Psoas muscle (tissue), 8 donors: ENCODE measurements at places on chromosomes 1 and 21. TPM values are rescaled to one million over a fixed set of nuclear protein-coding genes. Genes with fewer than 3 reads are reported as not detected.

The YRDC gene
- 12.5 TPM for total RNA-seq

DNA sequence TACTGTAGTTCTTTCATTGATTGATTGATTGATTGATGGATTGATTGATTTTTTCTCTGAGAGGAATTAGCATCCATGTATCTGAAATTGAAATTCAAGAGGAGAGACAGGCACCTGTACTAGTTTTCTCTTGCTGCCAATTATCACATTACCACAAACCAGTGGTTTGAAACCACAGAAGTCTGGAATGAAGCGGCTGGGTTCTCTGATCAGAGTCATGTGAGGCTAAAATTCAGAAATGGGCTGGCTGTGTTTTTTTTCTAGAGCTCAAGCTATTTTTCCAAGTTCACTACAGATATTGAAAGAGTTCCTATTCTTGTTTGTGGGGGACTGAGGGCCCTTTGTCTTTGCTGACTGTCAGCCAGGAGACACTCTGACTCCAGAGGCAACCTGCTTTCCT lies 10.0 kb downstream of the NBPF3 start:
- no peaks in the 10 kb centered on the region for H3K36me3 ChIP-seq
- H3K4me3 ChIP-seq: no peak overlapping the region
- no peaks in the 10 kb centered on the region for H3K27me3 ChIP-seq
- H3K27ac ChIP-seq: no peak overlapping the region

The FAM177B gene
- not detected for total RNA-seq

- H3K4me3 ChIP-seq: no peak overlapping the region
- no peaks in the 10 kb centered on the region for H3K4me1 ChIP-seq
- H3K27ac ChIP-seq: no peak overlapping the region
These were observed 411.2 kb upstream of the CAMK1G start for GRCh38 chr1:209172286-209172685.

The PEX11B gene
- 20.5 TPM for total RNA-seq

The C1orf74 gene
- 0.73 TPM for total RNA-seq

DNA sequence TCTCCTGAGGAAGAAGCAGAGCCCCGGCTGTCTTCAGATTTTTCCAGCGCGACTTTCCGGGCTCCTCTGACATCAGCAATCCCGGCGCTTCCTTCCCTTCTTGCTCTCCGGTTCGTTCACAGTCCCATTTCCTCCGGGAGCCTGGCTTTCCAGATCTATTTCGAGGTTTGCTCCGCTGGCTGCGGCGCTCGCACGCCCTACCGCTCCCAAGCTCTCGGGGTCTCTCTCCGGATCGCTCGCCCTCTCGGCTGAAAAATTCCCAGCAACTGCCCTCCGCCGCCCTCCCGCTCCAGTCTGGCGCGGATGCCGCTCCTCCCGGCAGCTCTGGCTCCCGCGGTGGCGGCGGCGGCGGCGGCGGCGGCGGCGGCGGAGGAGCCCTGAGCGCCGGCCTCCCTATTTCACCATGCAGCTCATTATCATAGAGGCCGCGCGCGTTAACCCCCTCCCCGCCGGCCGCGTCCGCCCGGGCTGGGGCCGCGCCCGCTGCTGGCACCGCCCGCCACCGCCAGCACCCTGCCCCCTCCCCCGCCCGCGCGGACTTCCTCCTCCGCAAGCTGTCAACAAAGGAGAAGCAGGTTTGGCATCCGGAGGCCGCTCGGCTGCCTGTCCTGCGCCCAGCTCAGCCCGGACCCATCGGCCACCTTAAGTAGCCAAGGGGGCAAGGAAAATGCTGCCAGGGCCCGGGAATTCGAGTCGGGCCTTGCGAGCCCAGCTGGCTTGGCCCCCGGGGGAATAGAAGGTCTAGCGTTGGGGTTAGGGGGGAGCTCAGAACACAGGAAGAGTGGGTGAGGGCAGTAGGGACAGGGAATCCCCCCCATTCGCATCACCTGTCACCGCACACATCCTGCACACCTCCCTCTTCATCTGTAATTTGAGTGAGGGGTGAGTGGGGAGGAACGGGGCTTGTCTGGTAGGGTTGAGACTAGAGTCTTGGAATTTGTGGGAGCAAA lies at the start of gene PLXNA2:
TSS of gene PLXNA2 (minus strand) at position 418 of the 950 bp plus-strand sequence. CDS start 26,462 bp downstream, outside the sequence.
- H3K27me3 ChIP-seq: no peaks in the 10 kb centered on the region
- H3K4me1 ChIP-seq: peaks cover 35% of the 10 kb centered on the region
- peak; percentile 91 for DNase-seq
- no peaks in the 10 kb centered on the region for H3K36me3 ChIP-seq
- H3K4me3 ChIP-seq: peak within 1 kb of the TSS; percentile 84

DNA sequence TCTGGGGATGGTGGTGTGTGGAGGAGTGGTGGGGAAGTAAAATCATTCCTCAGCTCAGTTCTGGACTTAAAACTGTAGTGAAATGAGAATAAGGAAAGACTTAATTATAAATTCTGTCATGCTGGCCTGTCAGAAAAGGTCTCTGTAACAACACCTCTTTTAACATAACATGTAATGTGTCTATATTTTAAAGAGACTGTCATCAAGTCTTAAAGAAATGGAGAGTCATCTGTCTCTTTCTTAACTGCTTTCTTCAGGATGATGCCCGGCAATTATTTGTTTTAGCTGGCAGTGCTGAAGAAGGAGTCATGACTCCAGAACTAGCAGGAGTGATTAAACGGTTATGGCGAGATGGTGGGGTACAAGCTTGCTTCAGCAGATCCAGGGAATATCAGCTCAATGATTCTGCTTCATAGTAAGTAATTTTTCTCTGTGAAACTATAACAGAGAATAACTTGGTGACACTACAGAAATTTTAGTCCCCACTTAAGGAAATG lies 30.6 kb downstream of the GNAI3 start:
- H3K4me3 ChIP-seq: no peak overlapping the region
- peaks cover 79% of the 10 kb centered on the region for H3K36me3 ChIP-seq
- H3K27ac ChIP-seq: peak overlapping the region; percentile 36
- H3K4me1 ChIP-seq: peaks cover 10% of the 10 kb centered on the region
- DNase-seq: no peak

The MATN1 gene
- not detected for total RNA-seq

The OR6N1 gene
- not detected for total RNA-seq

- H3K27ac ChIP-seq: no peak overlapping the region
- no peak for DNase-seq
- peaks cover 17% of the 10 kb centered on the region for H3K4me1 ChIP-seq
- H3K27me3 ChIP-seq: no peaks in the 10 kb centered on the region
- no peaks in the 10 kb centered on the region for H3K36me3 ChIP-seq
These were observed 39.2 kb upstream of the RAB4A start for GRCh38 chr1:229231754-229232119.

DNA sequence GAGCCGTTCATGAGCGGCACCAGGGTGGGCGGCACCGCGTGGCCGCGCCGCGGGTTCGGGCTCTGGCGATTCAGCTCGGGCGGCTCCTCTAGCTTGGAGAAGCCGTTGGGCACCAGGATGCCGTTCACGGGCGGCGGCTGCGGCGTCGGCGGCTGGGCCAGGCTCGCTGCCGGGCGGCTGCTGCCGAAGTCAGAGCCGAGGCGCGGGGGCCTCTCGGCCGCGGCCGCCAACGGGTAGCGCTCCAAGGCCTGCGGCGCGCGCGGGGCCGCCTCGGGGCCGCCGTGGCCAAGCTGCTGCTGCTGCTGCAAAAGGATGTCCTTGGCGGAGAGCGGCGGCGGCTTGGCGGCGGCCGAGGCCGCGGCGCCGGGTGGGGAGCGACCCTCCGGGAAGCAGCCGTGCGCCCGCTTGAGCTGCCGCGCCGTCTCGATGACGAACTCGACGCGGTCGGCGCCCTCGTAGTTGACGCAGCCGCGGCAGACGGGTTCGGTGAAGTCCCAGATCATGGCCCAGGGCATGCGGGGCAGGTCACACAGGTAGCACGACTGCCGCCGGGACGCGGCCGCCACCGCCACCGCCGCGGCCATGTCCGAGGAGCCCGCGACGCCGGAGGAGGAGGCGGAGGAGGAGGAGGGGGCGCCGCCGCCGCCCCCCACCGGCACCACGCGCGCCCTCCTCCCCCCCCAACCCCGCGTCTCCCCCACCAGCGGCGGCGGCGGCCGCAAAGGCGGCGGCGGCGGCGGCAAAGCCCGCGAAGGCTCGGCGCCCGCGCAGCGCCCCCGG lies 877 bp downstream of the IRF2BP2 start:
- H3K36me3 ChIP-seq: peaks cover 4% of the 10 kb centered on the region
- DNase-seq: peak; percentile 78
- H3K27ac ChIP-seq: peak overlapping the region; percentile 99
- no peaks in the 10 kb centered on the region for H3K27me3 ChIP-seq
- H3K4me1 ChIP-seq: peaks cover 31% of the 10 kb centered on the region

DNA sequence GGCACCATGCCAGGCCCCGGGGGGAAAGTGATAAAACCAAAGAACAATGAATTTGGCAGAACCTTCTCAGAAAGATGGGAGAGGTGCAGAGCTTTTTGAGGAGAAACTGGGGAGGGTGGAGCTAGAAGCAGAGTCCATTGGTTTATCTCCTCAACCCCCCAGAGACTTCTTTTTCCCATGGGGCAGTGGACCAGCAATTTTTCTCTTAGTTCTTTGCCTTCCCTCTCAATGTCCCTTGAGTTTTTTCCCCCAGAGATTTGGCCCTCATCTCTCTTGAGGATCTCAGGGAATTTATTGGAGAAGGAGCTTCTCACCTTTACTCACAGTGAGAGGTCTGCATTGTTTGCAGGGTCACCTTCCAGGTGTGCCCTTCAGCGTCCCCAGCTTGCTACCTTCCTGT lies 5.3 kb upstream of the ARHGEF11 start:
- H3K27me3 ChIP-seq: no peaks in the 10 kb centered on the region
- no peaks in the 10 kb centered on the region for H3K36me3 ChIP-seq
- no peak overlapping the region for H3K27ac ChIP-seq
- no peak for DNase-seq
- no peaks in the 10 kb centered on the region for H3K4me1 ChIP-seq

DNA sequence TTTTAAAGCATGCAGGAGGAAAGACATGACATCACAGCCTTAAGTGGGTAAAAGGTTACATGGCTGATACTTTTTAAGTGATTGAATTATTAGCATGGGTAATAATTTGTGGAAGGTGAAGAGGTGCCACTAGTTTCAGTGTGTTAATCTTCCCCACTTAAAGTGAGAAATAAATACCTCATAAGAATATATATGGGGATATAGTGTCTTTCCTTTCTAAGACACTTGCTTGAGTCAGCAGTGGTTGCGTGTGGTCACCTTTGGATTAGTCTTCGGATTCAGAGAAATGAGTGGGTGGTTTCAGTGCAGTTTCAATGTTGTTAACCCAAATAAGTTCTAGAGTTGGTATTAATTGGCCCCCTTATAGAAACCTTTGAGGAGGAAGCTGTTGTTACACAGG lies 94.1 kb downstream of the ADGRL2 start:
- H3K4me1 ChIP-seq: no peaks in the 10 kb centered on the region
- H3K36me3 ChIP-seq: no peaks in the 10 kb centered on the region
- H3K4me3 ChIP-seq: no peak overlapping the region
- no peak for DNase-seq
- H3K27me3 ChIP-seq: no peaks in the 10 kb centered on the region
- no peak overlapping the region for H3K27ac ChIP-seq

DNA sequence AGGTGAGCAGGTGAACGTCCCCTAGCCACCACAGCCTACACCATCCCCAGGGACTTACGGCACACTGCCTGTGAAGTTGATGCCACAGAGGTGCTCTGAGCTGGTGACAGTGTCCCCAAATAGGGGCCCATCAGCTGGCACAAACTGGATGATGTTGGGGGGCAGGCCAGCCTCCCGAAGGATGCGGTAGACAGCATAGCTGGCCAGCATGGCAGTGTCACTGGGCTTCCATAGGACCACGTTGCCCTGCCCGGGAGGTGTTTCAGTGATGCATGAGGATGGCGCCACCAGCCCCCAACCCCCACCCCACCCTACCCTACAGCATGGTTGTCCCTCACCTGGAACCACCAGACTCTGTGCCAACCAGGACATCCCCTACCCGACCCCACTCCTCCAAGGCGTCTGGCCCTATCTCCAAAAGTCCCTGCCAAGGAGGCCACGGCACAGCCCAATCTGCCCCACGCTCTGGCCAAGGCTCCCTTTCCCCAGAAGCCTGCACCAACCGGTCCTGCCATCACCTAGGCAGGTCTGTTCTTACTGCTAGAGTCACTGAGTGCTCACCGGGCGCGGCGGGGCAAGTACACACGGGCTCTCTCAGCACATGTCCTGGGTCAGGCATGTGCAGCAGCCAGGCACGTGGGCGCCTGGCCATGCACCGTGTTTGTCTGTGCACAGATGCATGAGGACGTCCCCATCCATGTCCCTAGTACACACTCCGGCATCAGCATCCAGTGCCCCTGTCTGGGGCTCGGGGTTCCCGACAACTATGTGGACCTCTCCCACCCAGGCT lies 20.5 kb downstream of the ALDH4A1 start:
- no peak overlapping the region for H3K4me3 ChIP-seq
- no peaks in the 10 kb centered on the region for H3K27me3 ChIP-seq
- DNase-seq: no peak

GRCh38 chr1:52876843-52877242 lies 34.3 kb downstream of the ZYG11A start:
- H3K27me3 ChIP-seq: no peaks in the 10 kb centered on the region
- H3K27ac ChIP-seq: no peak overlapping the region
- H3K36me3 ChIP-seq: no peaks in the 10 kb centered on the region
- H3K4me1 ChIP-seq: no peaks in the 10 kb centered on the region

DNA sequence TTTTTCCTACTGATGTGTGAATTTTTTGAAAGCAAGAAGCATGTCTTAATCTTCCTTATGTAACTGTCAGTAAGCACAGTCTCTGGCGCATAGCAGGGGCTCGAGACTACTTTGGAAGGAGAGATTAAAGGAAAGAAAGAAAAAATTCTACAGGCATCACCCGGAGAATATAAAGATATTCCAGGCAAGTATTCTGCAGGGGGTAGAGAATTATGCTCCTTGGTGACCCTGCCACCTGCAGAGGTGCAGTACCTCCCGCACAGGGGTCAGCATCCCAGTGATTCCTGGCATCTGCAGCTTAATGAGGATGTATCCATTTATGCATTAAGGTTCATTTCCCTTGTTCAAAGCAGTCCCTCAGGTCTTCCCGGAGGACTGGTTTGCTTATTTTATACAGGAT lies 87.6 kb upstream of the WLS start:
- no peak for DNase-seq
- H3K4me1 ChIP-seq: no peaks in the 10 kb centered on the region
- H3K36me3 ChIP-seq: no peaks in the 10 kb centered on the region
- no peak overlapping the region for H3K4me3 ChIP-seq

DNA sequence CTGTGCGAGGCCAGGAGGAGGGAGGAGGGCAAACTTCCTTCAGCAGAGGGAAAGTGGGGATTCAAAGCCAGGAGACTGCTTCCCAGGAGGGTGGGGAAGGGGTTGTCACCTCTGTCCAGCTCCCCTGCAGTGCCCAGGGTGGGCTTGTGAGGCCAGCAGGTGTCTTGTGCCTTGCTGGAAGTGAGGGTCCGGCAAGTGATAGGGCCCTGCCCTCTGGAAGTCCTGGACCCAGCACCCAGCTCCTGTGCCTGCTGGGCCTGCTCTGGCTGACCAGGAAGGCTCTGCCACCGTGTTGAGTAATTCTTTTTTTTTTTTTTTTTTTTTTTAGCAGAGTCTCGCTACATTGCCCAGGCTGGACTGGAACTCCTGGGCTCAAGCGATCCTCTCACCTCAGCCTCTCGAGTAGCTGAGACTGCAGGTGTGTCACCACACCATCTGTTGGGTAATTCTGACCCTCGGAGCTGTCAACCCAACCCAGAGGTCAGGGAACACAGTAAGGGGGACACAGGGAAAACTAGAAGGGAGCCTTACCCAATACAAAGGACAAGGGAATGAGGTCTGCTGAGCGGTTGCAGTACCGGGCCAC lies 1.0 kb downstream of the BEST4 start:
- no peak for DNase-seq
- no peaks in the 10 kb centered on the region for H3K36me3 ChIP-seq
- no peaks in the 10 kb centered on the region for H3K27me3 ChIP-seq
- peak overlapping the region; percentile 68 for H3K4me3 ChIP-seq
- peak overlapping the region; percentile 48 for H3K27ac ChIP-seq
- H3K4me1 ChIP-seq: peaks cover 19% of the 10 kb centered on the region
